ENCODE measurements at places on chromosomes 12 and 14.

DNA sequence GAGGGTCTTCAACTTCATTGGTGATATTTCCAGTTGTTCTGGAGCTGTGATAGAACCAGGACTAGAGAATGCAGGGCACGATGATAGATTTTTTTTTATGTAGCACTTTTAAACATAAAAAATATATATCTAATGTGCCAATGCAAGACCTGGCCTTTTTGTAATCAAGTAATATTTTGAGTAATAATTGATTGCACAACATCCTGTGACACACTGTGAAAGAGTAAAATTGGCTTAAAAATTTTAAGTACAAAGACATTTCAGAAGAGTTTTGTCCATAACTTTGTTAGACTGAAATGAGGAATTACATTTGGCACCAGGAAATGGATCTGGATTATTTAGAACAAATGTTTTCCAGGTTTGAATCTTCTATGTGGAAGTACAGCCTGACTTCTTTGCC lies 22.1 kb downstream of the PRKCH start:
- DNase-seq: no peak

DNA sequence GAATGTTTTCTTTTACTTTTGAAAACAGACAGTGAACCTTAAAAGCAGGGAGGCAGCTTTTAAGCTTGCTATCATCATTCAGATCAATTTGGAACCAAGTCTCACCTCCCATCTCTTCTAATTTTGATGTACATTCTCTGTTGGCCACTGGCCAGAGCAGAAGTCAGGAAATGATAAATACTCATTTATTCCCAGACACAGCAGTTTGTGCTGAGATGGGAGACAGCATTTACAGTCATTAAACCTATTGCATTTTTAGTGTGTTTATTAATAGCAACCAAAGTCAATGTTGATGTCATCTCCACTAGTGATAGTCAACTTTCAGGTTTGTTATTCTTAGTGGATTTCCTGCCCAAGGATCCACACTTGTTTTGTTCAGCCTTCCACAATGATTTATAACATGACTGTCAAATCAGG lies 320.0 kb upstream of the ATP2B1 start:
- no peak for DNase-seq

GRCh38 chr14:92391726-92392125 lies 68.8 kb downstream of the SLC24A4 start:
- no peak for DNase-seq

GRCh38 chr12:124852329-124852831 lies 11.3 kb downstream of the SCARB1 start:
- no peak for DNase-seq

- no peak for DNase-seq
These were observed 66.1 kb downstream of the DYRK2 start for GRCh38 chr12:67714648-67715047.

GRCh38 chr12:120264904-120265472 lies 542 bp downstream of the PXN start:
- no peak for DNase-seq

DNA sequence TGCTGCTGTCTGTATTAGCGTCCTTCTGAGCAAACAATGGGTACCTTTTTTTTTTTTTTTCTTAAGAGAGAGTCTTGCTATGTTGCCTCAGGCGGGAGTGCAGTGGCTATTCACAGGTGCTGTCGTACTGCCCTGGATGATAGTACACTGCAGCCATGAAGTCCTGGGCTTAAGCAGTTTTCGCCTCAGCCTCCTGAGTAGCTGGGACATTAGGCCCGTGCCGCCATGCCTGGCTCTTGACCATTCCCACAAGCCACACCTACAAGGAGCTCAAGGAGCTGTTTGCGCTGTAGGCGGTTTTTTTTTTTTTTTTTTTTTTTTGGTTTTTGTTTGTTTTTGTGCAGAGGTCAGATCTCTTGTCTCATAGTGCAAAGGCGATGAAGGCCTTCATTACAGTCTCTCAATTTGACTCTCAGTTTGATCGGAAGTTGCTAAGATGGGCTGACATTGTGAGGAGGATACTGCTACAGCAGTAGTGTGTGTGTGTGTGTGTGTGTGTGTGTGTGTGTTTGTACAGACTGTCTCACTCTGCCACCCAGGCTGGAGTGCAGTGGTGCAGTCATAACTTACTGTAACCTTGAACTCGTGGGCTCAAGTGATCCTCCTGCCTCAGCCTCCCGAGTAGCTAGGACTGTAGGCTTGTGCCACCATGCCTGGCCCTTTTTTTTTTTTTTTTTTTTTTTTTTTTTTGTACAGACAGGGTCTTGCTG lies 34.2 kb downstream of the TRAF3 start:
- peak; percentile 31 for DNase-seq

DNA sequence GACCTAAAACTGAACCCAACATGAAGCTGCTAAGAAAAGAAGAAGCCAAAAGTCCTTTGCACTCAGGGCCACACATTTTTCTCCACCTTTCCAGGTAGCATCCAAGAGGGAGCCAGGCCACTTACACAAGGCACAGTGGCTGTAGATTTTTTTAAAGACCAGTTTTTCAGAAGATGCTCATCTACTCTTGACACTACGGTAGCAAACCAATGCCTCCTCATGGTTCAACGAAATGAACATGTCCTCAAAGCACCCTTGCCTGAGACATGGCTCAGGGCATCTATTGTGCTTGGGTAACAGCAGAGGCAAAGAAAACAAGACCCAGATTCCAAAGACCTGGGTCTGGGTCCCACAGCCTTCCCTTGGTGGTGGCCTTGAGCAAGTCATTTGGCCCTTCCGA lies 22.3 kb downstream of the PRIMA1 start:
- DNase-seq: no peak

All from NCI-H1417 (cell line).